ENCODE measurements at places on chromosomes 6 and 20.

DNA sequence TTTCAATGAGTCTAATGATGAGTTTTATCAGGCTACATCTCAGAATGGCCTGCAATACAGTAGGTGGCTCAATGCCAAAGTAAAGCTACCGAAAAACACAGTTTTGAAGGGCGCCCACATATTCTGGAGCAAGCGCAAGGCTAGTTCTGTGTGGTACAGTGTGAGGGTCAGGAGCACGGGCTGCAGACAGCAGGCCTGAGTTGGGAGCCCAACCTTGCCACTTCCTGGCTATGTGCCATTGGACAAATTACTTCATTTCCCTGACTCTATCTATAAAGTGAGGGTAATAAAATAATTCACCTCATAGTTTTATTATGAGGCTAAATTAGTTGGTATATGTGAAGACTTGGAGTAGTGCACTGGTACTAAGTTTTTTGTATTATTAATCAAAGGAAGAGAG, 150.7 kb downstream of the OPN5 start:
- no peak for DNase-seq

DNA sequence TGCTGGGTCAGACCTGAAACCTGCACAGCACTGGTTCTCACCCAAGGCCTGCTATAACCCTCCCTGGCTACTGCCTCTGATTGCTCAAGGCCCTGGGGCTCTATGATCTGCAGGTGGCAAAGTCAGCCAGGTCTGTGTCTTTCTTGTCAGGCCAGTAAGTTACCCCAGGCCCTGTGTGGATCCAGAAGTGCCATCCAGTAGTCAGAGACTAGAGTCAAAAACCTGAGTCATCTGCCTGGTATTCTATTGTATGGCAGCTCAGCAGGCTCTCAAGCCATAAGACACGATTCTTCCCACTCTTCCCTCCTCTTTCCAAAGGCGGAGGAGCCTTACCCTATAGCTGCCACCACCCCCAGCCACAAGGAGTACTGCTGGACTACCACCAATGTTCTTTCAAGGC, 593.0 kb downstream of the FRK start:
- no peak for DNase-seq

- no peak for DNase-seq
These were observed 535.0 kb upstream of the ARID1B start for GRCh38 chr6:156242206-156242605.

DNA sequence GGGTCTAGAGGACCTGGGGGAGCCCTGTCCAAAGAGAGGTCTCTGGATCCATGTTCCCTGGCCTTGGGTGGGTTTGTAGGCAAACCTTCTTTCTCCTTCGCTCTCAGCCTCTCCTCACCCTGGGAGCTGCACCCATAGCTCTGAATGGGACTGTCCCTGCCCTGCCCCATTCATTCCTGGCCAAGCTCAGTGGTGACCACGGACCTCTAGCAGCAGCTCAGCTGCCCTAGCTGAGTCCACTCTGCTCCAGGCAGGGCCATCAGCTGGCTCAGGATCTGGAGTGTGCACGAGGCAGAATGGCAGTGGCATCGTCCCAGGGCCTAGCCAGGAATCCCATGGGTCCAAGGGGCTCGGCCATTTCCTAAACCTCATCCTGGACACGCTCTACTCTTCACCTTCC, 5.3 kb downstream of the ULBP3 start:
- no peak for DNase-seq

GRCh38 chr20:2289475-2289874, 6.3 kb upstream of the TGM3 start:
- no peak for DNase-seq

- DNase-seq: peak; percentile 91
These were observed 63.3 kb upstream of the MAP7 start for GRCh38 chr6:136613477-136613876.

GRCh38 chr20:49594143-49594930, 26.4 kb upstream of the PTGIS start:
- DNase-seq: peak; percentile 74

DNA sequence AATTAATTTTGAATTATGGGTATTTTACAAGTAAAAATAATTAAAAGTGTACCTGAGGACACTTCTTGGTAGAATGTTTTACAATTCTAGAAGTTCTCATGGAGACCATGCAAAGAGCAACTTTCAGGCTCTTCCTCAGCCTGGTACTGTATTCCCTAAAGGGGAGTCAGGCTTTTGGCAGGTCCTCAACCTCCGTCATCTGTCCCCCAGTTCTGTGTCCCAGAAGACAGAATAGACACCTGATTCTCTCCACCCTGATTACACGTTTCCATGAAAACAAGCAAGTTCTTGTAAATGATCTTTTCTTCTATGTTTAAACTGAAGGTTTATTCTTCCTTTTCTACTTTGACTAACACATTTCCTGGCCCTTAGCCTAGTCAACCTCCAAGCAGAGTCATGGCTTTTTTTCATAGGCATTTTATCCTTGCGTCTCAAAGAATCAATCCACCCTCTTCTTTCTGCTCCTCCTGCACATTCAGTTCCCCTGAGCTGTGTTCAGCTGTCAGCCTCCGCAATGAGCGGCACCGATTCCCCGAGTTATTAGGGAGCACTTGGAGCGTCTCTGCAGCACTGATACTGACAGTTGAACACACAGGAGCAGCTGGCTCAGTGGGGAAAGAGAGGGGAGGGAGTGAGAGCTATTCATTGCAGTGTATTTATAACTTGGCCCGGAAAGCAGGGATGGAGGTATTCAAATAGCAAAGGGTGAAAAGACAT, 1082.4 kb upstream of the MAP3K7 start:
- DNase-seq: no peak

GRCh38 chr20:18225632-18226031, 62.7 kb upstream of the ZNF133 start:
- DNase-seq: no peak

GRCh38 chr6:132607544-132608233, 16.4 kb downstream of the TAAR2 start:
- DNase-seq: no peak

DNA sequence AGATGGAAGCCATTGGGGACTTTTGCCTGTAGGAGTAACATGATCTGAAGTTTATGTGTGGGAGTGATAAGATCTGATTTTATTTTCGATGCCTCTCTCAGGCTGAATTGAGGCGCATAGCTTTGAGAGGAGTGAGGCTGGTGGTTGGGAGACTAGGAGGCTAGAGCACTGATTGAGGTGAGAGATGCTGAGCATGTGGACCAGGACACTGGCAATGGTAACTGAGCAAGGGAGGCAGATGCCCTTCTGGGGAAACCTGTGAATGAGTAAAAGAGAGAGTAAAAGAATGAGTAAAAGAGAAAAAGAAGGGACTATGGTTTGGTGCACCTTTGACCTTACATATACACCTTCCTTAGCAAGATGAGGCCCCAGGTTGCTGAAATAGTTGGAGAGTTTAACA, 3.0 kb downstream of the RRP36 start:
- DNase-seq: no peak

- no peak for DNase-seq
These were observed 154.0 kb downstream of the LAMP5 start for GRCh38 chr20:9668381-9668780.

DNA sequence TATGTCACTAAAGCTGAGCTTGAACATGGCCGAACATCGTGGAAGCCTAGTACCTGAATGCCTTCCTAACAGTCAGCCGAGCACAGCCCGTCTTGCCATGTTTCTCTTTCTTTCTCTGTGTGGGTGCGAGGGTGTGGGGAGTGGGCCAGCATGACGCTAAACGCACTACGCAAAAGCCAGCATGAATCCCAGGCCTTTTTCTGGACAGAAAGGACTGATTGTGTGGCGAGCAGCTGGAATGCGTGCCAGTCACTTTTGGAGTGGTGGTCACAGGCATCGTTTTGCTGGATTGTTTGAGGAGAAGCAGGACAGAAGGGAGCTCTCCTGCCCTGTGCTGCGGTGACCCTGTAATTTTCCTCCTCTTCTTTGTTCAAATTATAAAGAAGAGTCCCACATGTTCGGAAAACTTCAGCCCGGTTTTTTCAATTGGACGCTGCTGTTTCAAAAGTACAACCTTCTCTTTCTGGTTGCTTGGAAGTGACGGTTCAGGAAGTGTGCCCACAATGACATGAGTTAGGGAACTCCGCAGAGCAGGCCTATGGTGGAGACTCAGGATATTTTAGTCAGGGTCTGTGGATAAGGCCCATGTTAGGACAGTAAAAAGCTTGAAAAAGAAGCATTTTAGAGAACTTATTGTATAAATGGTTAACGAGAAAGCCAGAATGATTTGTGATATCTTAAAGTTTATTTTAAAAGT, 54.3 kb downstream of the PDE7B start:
- DNase-seq: no peak

DNA sequence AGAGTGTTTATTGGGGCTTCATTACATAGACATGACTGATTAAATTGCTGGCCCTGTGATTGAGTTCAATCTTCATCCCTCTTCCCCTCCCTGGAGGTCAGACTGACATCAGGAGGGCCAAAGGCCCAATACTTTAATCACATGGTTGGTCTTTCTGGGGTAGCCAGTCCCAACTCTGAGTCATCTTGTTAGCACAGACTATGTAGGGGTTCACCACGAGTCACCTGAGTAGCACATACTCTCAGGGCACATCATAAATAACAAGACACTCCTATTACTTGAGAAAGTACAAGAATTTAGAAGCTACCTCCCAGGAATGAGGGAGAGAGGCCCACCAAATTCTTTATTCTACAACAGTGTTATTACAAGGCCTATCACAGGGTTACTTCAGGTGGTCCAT, 11.3 kb downstream of the GINS1 start:
- peak; percentile 17 for DNase-seq

DNA sequence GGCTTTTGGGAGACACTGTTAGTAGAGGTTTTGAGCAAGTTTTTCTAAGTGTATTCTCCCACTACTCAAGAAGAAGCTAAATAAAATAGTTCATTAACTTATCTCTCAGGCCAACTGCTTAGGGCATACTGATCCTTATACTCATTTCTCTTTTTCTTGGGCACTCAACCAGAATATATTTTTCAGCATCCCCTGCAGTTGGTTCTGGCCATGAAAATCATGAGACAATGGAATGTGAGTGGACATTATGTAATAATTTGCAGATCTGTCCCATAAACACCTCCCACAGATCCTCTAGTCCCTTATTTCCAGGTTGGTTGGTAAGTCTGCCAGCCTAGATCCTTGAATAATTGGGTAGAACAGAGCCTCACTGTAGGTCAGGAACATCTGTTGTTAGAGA, 136.7 kb downstream of the AIG1 start:
- DNase-seq: peak; percentile 27

GRCh38 chr20:2261046-2261485, 34.7 kb upstream of the TGM3 start:
- DNase-seq: no peak

GRCh38 chr20:58192567-58192966, 35.9 kb downstream of the ANKRD60 start:
- DNase-seq: no peak

Measured in fibroblast of upper back skin (primary cell).